ENCODE measurements at places on chromosomes 4 and X.
A peak's percentile ranks its signal among the peaks of the same experiment; 100 is the strongest.

DNA sequence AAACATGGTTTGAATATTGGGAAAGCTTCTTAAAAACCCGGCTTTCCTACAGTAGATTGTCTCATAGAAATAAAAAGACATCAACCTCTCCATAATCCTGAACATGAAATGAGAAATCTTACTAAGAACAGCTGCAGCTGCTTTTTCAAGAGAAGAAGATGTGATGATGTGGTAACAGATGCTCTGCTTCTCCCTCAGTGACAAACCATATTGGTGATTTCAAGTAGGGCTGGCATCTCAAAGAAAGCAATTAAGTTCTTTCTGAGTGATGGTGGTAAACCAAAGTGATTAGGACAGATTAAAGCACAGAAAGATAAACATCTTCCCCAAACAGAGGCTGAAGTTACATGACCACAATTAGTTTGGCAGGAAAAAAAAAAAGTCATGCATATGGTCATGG, 1477.7 kb downstream of the RAPGEF2 start:
- DNase-seq: no peak

DNA sequence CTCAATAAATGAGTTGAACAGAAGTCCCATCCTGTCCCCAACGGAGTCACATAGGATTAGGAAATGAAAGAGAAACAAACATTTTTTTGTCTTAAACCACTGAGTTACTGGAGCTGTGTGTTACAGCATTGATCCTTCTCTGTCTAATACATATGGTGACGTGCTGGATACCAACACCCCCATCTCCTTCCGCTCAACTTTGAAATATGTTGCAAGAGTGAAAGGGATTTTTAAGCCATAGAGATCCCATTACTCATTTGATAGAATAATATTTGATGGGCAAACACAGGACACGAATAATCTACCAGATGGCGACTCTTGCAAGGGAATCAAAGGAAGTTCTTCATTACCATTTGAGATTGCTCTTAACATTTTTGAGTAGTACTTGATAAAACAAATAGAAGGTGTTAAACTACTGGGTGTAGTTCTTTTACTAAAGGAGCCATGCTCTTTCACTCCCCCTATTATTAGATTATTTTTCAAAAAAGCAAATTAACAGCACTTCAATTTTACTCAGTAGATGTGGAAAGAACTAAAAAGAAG, 140.5 kb downstream of the PACRGL start:
- DNase-seq: no peak

GRCh38 chr4:35963974-35964515, 280.3 kb downstream of the ARAP2 start:
- no peak for DNase-seq

GRCh38 chr4:116101321-116101720, 984.1 kb downstream of the TRAM1L1 start:
- DNase-seq: no peak

- DNase-seq: no peak
Measured at GRCh38 chrX:13903405-13903804, 86.5 kb upstream of the GPM6B start.

- DNase-seq: no peak
Measured at GRCh38 chrX:71177327-71177726, 32.7 kb downstream of the NLGN3 start.

DNA sequence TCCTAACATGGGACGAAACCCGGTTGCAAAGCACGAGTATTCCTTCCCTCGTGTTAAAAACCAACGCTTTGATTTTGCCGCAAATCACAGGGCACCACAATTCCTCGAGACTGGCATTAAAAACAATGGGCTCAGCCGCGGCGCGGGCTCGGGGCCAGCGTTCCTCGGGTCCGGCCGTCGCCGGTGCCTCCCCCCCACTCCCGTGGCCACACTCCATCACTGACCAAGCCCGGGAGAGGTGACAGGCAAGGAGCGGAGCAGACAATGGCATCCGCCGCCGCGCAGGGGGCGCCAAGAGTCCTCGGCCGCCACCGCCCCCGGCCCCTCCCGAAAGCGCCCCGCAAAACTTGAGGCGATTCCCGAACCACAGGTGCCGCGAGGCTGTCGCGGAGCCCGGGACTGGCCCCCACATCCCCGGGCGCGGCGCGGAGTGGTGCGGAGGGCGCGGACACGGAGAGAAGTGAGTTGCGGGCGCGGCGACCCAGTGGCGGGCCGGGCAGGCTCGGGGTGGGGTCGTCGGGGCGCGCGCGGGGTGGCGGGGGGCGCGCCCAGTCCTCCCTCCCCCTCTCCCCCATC, 445 bp downstream of the AP1S2 start:
- no peak for DNase-seq

DNA sequence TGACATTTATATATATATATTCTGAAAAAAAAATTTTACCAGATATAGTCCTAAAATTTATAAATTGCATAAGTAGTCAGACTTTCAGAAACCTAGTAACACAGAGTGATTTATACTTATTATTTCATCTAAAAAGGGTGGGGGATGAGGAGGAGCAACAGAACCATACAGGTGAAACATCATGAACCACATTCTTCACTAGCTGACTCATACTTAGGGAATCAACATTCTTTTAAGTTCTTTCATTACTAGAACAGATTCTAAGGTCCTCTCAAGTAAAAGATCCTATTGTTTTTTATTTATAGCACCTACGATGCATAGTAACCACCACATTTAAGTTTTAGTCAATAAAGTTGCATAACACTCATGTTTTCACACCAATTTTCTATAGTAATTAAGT, 166.1 kb downstream of the LRBA start:
- DNase-seq: peak; percentile 20

DNA sequence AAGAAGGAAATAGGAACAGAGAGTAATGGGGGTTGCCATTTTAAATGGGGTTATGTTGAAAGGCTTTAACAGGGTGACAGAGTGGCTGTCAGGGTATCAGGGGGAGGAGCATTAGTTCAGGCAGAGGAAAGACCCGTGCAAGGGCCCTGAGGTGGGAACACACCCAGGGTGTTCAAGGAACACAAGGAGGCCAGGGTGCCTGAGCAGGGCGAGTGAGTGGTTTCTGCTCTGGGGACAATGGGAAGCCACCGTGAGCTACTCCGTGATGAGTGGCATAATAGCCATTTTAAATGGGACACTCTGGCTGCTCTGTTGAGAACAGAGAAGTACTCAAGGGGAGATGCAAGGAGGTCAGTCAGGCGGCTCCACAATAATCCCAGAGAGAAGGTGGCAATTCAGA, 4.5 kb downstream of the EVC2 start:
- DNase-seq: no peak

GRCh38 chr4:143251779-143252178, 67.1 kb downstream of the USP38 start:
- DNase-seq: peak; percentile 68

- no peak for DNase-seq
Measured at GRCh38 chr4:121400632-121401031, 19.8 kb upstream of the QRFPR start.

GRCh38 chr4:37002625-37003024, 241.9 kb upstream of the NWD2 start:
- no peak for DNase-seq

DNA sequence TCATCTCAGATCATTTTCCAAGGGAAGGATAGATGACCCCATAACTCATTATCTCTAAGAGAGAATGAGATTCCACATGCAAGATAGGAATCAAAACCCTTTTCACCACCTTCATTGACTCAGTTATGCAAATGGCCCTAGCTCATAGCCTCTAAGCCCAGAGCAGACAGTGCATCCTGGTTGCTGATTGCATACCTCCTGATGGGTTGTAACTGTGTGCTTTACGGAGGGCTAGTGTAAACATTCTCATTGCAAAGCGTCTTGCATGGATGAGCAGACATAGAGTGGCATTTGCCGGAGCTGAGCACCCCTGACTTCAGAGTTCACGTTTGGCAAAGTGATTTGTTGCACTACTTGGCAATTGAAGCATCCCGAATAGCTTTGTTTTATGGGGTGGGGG, 151.0 kb downstream of the VCX3A start:
- DNase-seq: no peak

DNA sequence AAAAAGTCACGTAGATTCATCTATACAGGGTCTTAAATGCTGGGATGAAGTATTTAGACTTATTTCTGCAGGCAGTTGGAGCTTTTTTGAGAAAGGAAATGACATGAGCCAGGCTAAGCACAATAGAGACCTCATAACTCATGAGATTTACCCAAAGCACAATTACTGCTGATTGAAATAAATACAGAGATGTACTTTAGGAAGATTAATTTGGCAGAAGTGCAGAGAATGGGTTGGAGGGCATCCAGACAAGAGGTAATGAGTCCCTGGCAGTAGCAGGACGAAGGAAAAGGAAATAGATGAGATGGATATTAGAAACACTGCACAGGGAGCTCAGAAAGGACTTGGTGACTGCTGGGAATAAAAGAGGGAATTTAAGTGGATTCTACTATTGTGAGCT, 129.1 kb downstream of the SHROOM4 start:
- DNase-seq: no peak

GRCh38 chr4:120724656-120725055, 197.9 kb downstream of the PRDM5 start:
- DNase-seq: peak; percentile 10

DNA sequence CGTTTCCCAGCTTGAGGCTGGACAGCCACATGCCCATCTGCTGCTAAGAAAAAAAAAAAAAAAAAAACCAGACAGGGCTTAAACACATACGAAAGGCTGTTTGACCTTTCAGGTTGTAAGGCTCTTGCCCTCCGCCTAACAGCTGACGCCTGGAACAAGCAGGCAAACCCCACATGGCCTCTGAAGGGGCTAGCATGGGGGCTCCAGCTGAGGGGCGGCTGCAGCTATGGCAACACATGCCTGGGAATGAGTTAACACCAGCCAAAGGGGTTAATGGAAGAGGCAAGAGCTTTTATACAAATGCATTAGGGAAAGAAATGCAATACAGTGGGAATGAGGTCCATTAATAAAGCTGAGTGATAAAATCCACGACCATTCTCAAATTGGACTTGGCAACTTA, 183.6 kb downstream of the ENOX2 start:
- no peak for DNase-seq

GRCh38 chr4:136706942-136707341, 825.4 kb downstream of the PCDH18 start:
- no peak for DNase-seq

GRCh38 chr4:151753056-151753455, 7.8 kb downstream of the GATB start:
- DNase-seq: peak; percentile 72

- DNase-seq: no peak
Measured at GRCh38 chrX:120559804-120560203, 958 bp downstream of the CUL4B start.

- no peak for DNase-seq
Measured at GRCh38 chr4:65018313-65018712, 609.1 kb upstream of the TECRL start.

- no peak for DNase-seq
Measured at GRCh38 chr4:38603652-38604051, 60.3 kb upstream of the KLF3 start.

GRCh38 chr4:90121676-90122354, 5.4 kb upstream of the CCSER1 start:
- DNase-seq: no peak

DNA sequence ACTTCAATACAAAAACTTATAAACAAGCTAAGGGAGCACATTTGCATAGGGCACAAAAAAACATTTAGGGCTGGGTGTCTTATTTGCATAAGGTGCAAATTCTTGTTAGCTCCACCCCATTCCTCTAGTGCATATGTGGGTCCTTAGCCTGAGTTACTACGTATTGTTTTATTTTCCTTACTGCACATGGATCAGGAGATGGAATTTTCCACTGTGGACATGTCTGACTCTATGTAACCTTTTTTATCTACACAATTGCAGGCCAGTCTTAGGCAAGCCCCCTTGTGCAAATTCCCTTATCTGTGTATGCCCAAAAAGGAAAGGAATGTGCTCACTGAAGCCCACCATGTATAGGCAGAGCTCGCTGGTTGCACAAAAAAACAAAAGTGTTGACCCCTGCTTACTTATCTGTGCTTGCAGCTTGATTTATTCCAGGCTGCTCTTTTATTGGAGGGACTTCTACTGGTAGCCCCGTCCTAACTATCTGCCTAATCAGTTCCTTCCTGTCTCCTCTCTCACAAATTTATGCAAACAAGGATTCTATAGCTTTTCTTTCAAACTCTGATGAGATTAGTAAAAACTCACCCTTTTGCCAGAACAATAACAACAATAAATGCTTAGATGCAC, 359.0 kb upstream of the MAGEB16 start:
- DNase-seq: no peak

DNA sequence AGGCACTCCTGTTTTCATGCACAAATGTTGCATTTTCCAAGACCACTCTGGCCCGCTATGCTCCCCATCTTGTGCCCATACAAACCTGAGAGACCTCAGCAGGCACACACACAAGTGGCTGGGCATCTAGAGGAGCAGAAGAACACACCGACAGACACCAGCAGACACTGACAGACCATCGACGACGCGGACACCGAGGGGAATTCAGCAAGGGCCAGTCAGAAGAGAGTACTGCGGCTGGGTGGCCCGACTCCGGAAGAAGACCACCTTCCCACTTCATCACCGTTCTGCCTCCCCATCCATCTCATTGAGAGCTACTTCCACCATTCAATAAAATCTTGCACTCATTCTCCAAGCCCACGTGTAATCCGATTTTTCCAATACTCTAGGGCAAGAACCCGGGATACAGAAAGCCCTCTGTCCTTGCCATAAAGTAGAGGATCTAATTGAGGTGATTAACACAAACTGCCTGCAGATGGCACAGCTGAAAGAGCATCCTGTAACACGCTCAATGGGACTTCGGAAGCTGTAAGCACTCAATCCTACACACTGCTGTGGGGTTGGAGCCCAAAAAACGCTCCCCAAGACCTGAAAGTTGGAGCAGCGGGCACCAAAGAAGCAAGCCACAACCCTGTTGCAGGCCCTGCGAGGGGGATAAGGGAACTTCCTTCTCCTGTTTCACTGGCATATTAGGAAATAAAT, 780.9 kb downstream of the ARAP2 start:
- DNase-seq: no peak

GRCh38 chrX:70434914-70435586, 9.6 kb upstream of the DLG3 start:
- no peak for DNase-seq

DNA sequence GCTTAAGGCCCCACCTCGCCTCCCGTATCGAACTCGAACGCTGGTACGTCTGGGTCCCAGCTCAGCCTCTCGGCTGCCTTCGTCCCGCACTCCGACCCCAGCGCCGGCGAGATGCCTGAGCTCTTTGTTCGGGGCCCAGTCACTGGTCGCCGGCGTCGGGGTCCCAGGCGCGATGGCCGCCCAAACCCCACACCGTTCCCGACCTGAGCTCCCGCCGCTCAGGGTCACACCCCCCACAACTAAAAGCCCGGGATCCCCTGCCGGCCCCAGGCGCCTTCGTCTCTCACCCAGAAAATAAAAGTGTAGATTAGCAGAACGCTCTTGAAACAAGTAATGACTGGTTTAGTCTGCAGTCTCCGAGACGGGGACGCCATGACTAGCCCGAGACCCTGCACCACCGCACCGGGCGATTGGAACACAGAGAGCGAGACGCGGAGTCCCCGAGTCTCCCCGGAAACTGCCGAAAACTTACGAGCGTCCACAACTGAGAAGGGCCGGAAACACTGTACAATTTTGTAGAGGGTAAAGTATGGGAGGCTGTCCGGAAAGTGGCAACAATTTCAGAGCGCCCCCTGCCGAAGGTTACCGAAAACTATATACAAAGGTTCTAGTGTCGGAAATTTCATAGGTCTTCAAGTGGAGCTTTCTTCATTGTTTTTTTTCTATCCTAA, at the start of gene TSPAN6:
TSS of gene TSPAN6 (minus strand) at position 486 of the 671 bp plus-strand sequence. CDS start at position 374, 112 bp downstream.
- DNase-seq: no peak
